ENCODE measurements at places on chromosomes 5 and 9.

DNA sequence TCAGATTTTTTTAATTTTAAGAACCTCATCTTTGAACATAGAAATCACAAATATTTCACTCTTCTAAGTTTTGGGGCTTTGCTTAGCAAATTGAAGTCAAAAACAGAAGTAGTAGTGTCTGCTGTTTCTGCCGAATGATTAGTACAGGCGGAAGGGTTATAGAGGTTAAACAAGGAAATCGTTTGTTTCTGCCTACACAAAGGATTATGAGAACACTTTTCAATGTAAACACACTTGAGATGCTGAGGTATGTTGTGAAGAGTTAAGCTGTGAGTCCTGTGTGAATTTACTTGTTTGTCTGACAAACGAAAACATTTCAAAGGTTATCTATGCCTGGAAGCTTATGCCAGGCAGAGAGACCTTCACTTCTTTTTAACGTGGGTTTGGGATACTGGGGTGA is 224.8 kb downstream of the CETN3 start:
- DNase-seq: no peak

DNA sequence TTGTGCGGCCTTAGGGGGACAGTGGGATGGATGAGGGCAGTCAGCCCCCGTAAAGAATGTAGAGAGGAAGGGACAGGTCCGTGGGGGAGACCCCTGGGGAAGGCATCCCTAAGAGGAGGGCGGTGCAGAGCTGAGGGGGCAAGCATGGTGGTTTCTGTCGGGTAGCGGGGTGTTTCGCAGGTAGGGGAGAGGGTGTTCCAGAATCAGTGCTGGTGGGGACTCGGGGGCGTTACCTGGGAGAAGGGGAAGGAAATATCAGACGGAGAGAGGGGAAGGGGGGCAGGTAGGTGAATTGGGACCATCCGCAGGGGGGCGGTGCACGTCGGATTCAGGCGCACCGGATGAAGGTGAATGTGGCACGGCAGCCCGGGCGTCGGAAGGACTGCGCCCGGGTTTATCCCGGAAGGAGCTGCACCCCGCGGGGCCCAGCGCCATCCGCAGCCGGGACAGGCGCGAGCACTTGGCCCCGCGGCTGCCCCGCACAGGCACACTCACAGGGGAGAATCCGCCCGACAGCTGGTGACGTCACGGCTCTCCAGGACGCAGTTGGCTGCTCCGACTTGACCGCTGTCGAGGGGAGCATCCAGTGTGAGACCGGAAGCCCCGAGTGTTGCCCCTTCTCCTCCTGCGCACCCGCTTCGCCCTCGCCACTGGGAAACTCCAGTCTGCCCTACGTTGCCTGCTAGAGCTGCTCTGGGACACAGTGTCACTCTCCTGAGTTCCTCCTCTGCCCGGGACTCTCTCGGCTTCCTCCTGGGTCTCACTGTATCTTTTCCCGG is 1.3 kb downstream of the CD72 start:
- no peak for DNase-seq

GRCh38 chr9:92631452-92632343 is 38.2 kb downstream of the IPPK start:
- no peak for DNase-seq

DNA sequence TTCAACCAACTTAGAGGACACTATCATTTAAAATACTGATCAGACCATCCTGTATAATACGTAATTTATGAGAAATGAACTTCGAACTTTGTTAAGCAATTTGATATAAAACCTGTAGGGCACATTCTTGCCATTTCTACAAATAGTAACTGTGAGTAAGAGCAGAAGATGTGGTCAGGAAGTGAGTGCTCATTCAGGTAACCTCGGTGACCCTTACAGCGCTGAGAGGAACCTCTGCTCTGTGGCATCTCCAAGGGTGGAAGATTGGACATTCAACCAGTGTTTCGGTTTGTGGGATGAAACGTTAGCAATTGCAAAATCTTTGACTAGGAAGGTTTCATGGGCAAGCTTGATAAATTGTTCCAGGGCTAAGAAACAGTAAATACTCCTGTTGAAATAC is 194.8 kb upstream of the IRX2 start:
- DNase-seq: no peak

DNA sequence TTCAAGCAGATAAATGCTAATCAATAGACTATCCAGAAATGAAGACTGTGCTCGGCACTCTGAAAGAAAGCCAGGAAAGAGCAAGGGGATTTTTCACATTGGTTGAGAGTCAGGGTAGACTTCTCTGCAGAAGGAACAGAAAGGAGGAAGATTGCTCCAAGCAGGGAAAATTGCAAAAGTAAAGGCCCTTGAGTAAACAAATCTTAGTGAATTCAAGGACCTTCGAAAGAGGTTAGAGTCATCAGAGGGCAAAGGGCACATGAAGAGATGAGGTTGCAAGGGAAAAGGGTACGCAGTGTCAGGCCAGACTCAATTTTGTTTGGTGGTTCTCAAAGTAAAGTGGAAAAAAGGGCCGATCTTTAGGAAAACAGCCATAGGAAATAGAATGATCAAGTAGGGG is 157.6 kb upstream of the RAI14 start:
- DNase-seq: no peak

DNA sequence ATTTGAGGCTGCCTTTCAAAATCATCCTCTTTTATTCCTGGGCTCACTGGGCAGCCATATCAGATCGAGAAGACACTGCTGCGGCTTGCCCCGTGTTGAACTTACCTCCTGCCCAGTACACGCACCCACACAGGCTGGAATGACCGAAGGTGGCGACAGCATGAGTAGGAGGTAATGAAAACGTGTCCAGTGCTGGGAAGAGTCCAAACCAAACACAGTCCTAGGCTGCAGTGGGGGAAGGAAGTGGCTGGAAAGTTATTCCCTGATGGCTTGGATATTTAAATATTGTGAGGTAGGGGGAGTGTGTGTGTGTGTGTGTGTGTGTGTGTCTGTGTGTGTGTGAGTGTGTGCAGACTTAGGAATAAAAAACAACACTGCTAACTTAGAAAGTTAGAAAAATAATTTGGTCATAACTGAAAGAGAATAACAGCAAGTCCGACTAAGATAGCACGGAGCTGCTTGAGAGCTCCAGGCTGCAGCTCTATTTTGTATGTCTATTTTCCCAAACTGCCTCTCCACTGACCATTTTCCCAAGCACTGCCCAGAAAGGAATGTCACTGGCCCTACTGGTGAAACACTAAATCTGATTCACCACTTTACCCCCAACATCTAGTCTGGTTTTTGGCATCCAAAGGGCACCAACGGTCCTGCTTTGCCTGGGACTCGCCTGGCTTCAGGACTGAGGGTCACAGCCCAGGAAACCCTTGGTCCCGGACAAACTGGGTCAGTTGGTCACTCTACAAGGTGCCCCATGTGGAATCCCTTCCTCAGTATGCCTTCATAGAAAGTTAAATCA is 41.2 kb downstream of the ANKH start:
- no peak for DNase-seq

Data from NCI-H1105 (cell line).